ENCODE measurements at places on chromosomes 13 and 19.
A peak's percentile ranks its signal among the peaks of the same experiment; 100 is the strongest.

DNA sequence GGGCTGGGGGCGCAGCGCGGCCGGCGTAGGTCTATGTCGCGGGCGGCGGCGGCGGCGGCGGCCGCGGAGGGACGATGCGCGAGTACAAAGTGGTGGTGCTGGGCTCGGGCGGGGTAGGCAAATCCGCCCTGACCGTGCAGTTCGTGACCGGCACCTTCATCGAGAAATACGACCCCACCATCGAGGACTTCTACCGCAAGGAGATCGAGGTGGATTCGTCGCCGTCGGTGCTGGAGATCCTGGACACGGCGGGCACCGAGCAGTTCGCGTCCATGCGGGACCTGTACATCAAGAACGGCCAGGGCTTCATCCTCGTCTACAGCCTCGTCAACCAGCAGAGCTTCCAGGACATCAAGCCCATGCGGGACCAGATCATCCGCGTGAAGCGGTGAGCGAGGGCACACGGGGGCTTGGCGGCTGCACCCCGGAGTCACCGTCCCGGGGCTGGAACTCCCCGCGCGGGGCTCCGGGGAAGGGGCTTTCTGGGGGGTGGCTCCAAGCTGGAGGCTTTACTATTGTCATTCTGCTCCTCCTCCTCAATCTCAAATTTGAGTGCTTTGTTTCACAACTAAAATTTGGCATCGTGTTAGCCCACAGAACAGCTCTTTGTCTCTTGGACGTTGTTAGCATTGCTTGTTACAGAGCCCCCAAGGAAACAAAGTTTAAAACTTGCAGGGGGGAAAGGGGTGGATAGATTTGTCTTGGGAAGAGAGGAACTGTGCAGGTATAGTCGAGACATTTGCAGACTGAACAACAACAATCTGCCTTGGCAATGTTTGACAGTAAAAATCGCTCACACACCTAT, 630 bp downstream of the RAP2A start:
- peak; percentile 18 for DNase-seq

GRCh38 chr19:18846862-18847548, 15.2 kb downstream of the UPF1 start:
- DNase-seq: peak; percentile 41

GRCh38 chr19:2136796-2137195, 14.6 kb downstream of the AP3D1 start:
- no peak for DNase-seq

- DNase-seq: no peak
These were observed 21.7 kb downstream of the PHF11 start for GRCh38 chr13:49517461-49517860.

DNA sequence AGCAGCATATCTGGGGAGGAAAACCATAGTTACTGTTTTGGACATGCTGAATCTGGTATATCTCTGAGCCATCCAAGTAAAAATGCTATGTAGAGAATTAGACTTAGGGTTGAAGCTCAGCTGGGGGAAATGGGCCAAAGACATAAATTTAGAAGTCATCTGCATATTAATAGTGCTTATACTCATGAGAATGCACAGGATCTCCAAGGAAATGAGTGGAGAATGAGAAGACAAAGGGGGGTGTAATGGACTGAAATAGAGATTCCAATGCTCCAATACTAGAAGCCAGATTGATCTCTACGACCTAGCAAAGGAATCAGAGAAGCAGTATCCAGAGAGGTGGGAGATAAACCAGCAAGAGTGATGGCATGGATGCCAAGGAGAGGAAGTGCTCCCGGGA, 10.3 kb upstream of the FAM124A start:
- no peak for DNase-seq

GRCh38 chr19:5123646-5124045, 154.7 kb downstream of the KDM4B start:
- DNase-seq: no peak

All from stimulated activated CD4-positive, alpha-beta T cell treated with anti-CD3 and anti-CD28 coated beads, TNF-alpha, amount 100 ng/mL, for 4 hours (primary cell).